ENCODE measurements at places on chromosomes 1 and 21.

GRCh38 chr1:117674521-117675400 lies 68.9 kb downstream of the TENT5C start:
- DNase-seq: peak; percentile 90

GRCh38 chr1:72693376-72693775 lies 411.0 kb upstream of the NEGR1 start:
- no peak for DNase-seq

DNA sequence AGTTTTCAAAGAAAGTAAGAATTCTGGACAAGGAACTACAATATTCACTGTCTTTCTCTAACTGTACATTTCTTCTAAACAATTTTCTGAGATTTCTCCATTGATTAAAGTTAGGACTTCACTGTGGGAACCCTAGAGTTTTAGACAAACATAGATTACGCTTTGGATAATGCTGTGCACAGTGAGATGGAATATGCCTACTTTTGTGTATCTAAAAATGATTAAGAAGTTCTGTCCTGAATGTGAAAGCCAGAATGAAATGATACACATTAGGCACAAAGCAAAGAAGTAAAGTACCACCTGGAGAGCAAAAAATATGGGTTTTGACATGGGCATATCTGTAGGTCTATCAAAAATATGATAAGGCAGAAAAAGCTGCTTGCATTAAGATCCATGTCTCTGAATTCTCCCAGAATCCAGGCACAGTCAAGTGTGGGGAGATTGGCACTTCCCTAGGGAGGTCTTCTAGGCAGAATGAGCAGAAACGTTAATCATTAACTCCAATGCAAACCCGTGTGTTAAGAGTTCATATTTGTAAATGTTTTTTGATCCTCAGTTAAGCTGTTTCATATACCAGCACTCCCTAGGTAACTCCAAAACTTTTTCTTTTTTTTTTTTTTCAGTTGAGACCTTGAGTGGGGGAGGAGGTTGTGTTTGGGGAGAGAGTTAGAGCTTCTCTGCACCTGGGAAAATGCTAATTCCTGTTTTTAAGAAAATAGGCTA lies 467.1 kb downstream of the LMO4 start:
- DNase-seq: no peak

DNA sequence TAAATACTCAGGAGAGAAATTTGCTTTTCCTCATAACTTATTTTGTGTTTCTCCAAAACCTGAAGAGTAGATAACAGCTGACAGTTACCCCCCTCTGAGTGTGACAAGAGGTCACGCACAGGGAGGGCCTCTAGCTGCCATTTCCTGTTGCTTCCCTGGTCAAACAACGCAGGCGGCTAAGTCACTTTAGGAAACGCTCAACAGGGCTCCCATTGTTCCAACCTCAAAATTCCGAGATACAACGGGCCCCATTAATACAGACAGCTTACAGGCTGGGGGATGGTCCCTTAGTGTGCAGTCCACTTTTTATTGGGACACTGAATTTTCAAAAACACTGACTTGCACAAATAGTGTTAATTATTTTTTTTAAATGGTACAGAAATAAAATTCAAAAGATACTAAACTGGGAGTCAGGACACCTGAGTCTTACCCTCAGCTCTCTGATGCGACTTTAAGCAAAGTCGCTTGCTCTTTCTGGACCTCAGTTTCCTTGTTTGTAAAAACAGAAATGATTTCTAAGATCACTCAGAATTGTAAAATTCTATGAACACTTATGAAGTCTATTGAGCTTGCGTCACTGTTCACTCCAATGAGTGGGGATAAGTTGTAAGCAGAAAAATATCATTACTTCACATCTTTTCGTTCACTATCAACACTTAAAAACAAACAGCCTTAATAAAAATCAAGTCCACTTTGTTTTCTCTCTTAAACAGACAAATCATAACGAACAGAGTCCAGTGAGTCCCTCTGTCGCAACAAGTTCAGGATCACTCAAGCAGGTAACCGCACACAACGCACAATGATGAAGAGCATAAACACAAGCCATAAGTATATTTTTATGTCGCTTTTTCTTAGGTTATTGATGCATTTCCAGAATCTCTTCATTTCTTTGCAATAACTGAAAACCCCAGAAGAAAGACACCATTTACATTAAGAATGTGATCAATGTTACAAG lies 13.5 kb downstream of the LZIC start:
- no peak for DNase-seq

DNA sequence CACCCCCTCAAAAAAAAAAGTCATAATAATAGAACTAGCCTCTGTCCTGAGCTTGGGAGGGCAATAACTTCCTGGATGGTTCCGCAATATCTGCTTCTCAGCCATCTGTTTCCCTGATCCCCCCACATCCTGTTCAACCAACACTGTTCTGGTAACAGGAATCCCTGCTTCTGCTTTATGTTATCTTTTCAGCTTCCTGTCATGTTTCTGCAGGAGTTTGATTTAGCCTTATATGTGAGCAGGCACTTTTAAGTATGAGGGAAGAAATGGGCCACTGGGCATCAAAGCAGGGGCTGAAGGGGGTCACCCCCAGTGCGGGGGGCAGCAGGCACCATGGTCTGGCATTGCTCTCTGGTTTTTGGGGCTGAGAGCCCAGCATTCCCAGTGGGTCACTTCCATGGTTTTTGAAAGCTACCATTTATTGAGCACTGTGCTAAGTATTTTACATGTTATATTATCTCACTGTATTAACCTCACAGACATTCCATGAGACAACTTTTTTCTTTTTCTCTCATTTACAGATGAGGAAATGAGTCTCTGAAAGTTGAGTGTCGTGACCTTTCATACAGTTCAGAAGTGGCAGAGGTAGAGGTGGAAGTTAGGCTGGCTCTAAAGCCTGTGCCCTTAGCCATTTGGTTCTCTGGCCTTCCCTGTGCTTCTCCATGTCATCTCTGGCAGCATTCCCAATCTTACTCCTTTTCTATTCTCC lies 61.9 kb downstream of the DNTTIP2 start:
- DNase-seq: peak; percentile 73

DNA sequence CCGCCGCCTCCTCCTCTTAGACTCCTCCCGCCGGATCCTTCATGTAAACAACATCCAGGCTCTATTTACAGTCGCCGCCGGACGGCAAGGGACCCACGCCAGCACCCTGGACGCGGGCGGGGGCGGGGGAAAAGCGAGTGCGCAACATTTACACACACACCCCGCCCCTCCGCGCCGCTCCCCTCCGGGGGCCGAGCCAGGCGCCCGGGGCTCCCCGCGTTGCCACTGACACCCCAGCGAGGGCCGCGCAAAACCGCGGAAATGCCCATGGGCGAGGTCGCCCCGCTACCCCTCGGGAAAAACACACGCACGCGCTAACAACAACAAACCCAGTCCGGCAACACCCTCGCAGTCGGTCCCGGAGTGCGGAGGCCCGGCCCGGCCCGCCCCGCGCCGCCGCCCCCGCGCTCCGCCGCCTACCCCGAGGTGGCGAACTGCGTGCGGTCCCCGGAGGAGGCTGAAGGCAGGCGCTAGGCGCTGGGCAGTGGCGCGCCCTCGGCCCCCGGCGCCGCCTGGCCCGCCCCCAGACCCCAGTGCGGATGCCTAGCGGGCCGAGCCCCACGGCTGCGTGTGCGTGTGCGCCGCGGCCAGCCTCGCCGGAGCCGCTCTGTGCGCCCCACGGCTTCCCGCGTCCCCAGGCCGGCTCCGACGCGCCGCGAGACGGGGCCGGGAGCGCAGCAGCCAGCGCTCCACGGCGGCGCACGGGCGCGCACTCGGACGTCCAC lies 81.1 kb upstream of the AK4 start:
- peak; percentile 98 for DNase-seq

DNA sequence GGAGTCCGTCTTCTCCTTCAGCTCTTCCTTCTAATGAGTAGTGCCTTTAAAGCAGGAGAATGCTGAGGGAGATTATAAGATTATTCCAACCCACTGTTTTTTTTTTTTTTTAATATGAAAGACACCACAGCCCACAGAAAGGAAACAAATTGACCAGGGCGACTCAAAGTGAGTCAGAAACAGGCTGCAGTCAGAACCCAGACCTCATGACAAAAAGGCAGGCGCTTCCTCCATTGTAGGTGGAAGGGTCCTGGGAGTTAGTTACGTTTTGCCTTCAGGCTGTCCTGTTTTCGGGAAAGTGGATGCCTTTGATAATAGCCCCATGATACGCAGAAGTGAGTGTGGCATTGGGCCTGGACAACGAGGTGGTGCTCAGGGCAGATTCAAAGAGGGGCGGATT lies 21.0 kb downstream of the PLXNA2 start:
- peak; percentile 83 for DNase-seq

DNA sequence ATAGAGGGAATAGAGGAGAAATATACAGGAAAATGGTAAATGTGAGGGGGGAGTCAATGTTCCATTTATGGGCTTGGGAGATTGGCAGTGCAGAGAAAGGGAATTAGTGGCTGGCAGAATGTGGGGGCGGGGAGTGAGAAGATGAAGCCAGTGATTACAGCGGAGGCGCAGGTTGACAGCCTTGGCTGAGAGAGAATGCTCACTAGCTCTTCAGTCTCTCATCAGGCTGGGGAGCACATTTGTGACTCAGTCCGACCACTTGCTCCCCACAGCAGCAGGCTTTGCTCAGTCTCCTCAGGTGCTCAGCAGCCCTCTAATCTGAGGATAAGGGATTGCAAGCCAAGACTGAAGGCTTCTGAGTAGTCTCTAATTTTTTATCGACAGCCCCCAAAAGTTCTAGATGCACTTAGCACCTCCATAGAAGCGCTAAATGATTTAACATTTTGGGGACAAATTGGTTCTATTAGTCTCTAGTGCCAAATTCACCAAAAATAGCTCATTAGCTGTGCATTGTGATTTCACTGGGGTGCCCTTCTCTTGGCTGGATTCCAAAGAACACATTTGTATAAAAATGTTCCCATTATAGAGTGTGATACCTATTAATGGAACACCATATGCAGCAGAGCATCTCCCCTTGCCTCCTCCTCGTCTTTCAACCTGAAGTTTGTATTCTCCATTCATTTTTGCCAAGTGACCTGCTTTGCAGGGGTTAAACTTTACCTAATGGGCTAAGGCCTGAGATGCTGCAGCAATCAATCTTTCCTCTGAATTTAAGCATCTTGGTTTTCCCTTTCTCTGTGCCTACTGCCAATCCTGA lies 191.8 kb downstream of the ZNF326 start:
- DNase-seq: no peak

DNA sequence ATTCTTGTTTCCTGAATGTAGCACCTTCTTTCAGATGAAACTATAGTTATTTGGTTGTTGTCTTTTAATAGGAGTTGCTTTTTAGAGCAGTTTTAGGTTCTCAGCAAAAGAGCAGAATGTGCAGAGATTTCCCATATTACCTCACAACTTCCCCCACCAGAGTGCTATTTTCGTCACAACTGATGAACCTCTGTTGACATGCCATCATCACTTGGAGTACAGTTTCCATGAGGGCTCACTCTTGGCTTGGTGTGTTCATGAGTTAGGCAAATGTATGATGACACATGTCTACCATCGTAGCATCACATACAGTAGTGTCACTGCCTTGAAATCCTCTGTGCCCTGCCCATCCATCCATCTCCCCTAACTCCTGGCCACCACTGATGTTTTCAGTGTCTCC lies 3.7 kb downstream of the IBA57 start:
- no peak for DNase-seq

DNA sequence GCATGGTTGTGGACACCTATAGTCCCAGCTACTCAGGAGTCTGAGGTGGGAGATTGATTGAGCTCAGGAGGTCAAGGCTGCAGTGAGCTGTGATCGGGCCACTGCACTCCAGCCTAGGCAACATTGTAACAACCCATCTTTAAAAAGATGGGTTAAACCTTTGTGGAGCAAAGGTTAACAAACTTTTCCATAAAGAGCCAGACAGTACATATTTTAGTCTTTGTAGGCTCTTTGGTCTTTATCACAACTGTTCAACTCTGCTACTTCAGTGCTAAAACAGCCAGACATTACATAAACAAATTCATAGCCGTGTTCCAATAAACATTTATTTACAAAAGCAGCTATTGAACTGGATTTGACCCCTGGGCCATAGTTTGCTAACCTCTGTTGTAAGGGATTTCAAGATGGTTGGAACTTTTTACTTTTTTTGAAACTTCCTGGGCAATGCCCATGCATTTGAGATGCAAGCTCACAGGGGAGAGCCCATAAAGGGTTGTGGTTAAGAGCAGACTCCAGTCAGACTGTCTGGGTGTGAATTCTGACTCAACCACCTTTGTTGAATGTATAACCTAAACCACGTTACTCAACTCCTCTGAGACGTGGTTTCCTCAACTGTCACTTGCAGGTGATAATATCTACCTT lies 10.8 kb downstream of the INAVA start:
- DNase-seq: peak; percentile 30

- no peak for DNase-seq
These were observed 182.3 kb downstream of the BARHL2 start for GRCh38 chr1:90534663-90535295.

DNA sequence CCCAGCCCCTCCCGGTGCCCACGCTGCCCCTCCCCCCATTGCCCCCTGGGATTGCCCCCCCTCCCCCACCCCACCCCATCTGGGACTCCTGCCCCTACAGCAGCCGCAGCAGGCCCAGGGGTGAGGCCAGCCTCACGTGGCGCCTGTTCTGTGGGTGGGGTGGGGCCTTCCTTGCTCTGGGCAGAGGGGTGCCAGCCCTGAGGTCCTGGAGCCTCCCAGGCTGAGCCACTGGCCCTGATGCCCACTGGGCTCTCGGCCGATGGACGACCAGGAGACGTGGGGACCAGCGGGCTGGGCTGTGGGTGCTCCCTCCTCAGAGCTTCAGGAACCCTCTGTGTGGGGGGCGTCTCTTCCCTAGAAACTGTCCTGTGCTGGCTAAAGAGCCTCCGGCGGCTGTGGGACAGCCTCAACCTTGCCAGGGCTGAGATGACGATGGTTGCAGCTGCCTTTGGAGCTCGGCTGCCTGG lies 5.8 kb upstream of the C1orf159 start:
- no peak for DNase-seq

- no peak for DNase-seq
These were observed 67.6 kb upstream of the GUCA2B start for GRCh38 chr1:42085596-42085995.

GRCh38 chr1:154911691-154912550 lies 24.6 kb downstream of the PMVK start:
- no peak for DNase-seq

GRCh38 chr1:202702088-202702487 lies 8.2 kb downstream of the SYT2 start:
- no peak for DNase-seq

DNA sequence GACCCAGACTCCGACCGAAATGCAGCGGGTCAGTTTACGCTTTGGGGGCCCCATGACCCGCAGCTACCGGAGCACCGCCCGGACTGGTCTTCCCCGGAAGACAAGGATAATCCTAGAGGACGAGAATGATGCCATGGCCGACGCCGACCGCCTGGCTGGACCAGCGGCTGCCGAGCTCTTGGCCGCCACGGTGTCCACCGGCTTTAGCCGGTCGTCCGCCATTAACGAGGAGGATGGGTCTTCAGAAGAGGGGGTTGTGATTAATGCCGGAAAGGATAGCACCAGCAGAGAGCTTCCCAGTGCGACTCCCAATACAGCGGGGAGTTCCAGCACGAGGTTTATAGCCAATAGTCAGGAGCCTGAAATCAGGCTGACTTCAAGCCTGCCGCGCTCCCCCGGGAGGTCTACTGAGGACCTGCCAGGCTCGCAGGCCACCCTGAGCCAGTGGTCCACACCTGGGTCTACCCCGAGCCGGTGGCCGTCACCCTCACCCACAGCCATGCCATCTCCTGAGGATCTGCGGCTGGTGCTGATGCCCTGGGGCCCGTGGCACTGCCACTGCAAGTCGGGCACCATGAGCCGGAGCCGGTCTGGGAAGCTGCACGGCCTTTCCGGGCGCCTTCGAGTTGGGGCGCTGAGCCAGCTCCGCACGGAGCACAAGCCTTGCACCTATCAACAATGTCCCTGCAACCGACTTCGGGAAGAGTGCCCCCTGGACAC lies 534 bp downstream of the C1orf56 start:
- peak; percentile 95 for DNase-seq

- DNase-seq: no peak
These were observed 192.2 kb downstream of the FASLG start for GRCh38 chr1:172851077-172851476.

All from osteoblast (primary cell).